Activated T-cell treated with anti-CD3 and anti-CD28 coated beads, Interleukin-2, amount 50 U/mL, for 48 hours (primary cell): ENCODE measurements at places on chromosomes 1 and 21.

- DNase-seq, result no peak
These were observed 241.3 kb downstream of the KCNT2 start for GRCh38 chr1:196366817-196367495.

DNA sequence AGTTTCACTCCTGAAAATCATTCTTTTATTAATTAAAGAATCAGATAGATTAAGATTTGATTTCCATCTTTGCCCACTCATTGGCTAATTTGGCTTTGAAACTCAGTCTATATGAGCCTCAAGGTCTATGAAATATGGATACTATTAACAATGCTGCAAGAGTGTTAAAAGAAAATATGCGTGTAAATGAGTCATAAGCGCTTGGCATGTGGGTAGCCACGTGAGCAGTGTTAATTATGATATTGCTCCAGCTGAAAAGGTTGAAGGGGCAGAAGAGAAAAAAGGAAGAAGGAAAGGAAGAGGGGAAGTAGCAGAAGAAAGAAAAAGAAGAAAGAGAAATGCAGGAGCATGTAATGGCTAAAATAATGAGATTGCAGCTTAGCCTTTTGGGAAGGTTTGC, 151.4 kb downstream of the CHRM3 start:
- no peak for DNase-seq

- no peak for DNase-seq
These were observed 51.1 kb downstream of the RBM11 start for GRCh38 chr21:14267076-14267475.

DNA sequence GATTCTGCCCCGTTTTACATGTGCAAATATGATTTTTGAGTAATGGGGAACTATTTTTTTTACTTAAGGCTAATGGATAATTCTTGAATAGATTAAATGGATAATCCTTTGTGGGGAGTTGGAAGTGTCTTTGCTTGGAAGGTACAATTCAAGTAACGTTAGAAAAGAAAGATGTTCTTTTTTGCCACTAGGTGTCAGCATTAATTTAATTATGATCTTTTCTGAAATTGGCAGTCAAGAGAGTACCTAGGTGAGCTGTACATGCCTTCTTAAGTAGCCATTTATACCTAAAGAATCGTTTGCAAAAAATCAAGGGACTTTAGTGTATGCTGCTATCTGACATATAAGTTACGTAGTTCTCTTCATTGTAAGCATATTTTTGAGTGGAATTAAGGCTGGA, 2.2 kb downstream of the FBXO28 start:
- DNase-seq, result no peak

DNA sequence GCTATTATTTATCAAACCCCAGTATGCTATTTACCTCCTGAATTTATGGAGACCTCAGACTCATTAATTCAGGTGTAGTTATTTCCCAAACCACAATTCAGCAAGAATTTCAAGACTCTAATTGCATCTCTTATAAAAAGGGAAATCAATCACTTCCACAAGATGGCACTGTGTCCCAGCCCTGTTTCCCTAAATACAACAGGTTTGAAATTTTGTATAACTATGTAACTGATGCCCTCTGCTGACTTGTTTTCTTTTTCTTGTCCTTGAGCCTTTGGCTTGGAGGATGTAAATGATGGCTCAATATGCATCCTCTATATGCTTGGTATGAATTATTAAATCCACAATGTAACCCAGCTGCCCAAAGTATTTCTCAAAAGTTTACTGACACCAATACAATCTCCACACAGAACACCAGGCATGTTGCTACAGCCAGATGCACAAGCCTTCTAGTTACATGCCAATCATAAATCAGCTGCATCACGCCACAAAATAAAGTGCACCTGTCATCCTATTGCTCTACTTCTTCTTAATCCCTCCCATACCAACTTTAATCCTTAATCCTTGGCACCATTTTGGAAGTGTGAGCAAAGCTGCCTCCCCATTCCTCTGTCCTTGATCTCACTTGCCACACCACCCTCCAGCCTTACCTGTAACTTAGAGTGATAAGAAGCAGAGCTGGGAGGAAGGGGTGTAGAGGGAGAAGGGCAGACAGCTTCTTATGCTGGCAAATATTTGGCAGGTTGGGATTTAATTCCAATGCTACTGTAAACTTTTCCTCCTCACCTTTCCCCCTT, 9.0 kb downstream of the C1orf105 start:
- no peak for DNase-seq

- no peak for DNase-seq
These were observed 1093.1 kb downstream of the MRPL39 start for GRCh38 chr21:24514081-24514733.

DNA sequence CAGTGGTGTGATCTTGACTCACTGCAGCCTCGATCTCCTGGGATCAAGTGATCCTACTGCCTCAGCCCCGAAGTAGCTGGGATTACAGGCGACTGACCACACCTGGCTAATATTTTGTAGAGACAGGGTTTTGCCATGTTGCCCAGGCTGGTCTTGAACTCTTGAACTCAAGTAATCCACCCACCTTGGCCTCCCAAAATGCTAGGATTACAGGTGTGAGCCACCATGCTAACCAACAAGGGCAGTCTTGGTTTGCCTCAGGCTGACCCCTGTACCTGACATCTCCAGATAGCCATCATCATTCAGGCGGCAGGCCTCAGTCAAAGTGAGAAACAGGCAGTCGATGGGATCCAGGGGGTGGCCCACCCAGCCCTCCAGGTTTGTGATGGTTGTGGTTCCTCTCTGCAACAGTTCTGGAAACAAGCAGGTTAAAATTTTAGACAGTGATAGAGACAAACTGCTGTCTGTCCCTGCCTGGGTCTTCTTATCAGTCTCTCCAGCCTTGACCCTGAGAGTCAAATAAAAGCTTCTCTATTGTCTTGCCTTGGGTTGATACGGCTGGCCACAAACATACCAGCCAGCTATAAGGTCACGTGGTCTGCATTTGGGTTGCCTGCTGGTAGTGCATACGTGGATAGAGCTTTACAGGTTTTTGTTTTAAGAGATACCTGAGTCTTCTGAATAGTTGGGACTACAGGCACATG, 26.8 kb downstream of the UROD start:
- DNase-seq, result no peak

- no peak for DNase-seq
These were observed 200.0 kb downstream of the GABPA start for GRCh38 chr21:25934771-25935224.

DNA sequence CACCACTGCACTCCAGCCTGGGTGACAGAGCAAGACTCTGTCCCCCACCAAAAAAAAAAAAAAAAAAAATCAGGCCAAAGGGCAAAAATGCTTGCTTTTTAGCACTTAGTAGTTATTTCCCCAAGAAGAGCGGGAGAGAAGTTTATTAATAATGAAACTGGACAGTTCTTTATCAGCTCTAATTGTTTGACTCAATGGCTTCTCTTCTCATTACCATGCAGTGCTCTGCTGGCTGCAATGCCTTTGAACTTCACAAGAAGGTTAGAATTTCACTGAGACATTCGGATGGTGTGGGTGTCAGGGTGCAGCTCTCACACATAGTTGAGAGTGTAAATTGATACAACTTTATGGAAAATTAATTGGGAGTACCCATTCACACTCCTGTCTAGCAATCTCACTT, 63.7 kb downstream of the EDARADD start:
- no peak for DNase-seq

- DNase-seq, result no peak
These were observed 30.1 kb downstream of the CLIC4 start for GRCh38 chr1:24775348-24775747.

DNA sequence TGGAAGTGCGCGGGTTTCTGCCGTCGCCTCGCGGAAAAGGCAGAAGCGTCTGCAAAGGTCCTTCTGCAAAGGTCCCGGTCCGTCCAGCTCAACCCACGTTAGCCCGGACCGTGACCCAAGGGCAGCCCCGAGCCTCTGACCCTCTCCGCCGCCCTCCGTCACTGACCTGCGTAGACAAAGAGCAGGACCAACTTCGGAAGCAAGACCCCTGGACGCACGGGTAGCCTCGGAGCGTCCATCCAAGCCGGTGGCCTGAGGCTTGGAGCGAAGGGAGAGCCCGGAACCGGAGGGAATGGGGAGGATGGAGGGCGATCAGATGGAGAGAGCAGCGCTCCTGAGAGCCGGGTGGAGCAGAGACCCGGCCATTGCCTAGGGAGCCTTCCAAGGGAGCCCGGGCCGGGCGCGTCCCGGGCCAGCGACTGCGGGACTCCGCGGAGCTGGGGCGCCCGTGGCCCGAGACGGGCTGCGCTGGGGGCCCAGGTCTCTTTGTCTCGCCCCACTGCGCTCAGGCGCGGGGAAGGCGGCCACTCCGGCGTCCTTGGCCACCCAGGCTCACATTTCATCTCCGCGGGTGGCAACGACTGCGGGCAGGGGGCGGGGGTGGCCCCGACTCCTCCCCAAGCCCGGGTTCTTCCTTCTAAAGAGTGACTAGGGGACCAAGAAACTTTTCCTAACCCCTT, at the start of gene CYYR1:
CYYR1 (minus strand) TSS at position 585 of the 680 bp plus-strand sequence; CDS start at position 239, 346 bp downstream.
- DNase-seq, result no peak

- no peak for DNase-seq
These were observed 2.3 kb downstream of the SLC37A1 start for GRCh38 chr21:42515708-42516502.

DNA sequence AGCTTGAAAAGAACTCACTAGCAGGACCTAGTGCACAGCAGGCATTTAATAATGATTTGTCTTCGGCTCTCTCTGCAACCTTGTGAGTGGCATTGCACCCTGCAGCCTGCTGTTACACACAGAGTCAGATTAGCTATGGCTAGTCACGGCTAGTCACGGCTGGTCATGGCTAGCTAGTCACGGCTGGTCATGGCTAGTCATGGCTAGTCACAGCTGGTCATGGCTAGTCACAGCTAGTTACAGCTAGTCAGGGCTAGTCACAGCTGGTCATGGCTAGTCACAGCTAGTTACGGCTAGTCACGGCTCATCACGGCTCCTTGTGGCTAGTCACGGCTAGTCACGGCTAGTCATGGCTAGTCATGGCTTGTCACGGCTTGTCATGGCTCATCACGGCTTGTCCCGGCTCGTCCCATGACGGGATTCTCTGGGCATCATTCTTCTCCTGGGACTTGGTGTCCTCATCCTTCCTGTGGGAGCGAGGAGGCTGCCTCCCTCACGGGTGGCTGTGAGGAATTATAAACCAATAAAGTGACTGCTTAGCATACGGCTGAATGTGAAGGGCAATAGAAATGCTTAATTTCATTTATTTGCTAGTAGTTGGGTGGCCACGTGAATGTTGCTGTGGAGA, 12.5 kb upstream of the KIF26B start:
- no peak for DNase-seq

DNA sequence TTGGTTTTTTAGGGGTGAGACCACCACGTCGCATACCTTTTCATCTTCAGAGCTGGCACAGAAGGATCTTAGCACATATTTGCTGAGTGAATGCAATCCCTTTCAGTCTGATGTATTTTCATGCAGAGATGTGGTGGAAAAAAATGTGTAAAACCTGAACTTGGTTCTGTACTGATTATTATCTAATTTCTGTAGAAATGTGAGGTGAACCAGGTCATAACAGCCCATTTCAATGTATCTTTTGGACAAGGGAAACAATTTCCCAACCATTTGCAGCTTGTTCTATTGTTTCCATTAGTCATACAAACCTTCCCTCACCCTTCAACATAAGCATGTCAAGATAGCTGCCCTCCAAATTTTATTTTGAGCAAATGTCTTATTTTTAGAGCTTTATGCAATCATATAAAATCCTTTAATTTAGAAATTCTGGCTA, 46.8 kb upstream of the RUNX1 start:
- DNase-seq, result peak; percentile 32

GRCh38 chr1:223772771-223773160, 60.4 kb downstream of the CAPN2 start:
- DNase-seq, result no peak

- no peak for DNase-seq
These were observed 63.2 kb downstream of the MPZL1 start for GRCh38 chr1:167784876-167785550.

GRCh38 chr1:161192476-161193465, 6.1 kb downstream of the ADAMTS4 start:
- peak; percentile 76 for DNase-seq

GRCh38 chr1:213723187-213723586, 264.6 kb upstream of the PROX1 start:
- no peak for DNase-seq

GRCh38 chr1:19837866-19838265, 22.8 kb upstream of the RNF186 start:
- no peak for DNase-seq

- DNase-seq, result no peak
These were observed 209.8 kb downstream of the PTPRC start for GRCh38 chr1:198848649-198849048.

GRCh38 chr1:54791880-54792522, 9.1 kb downstream of the TTC22 start:
- DNase-seq, result peak; percentile 83

DNA sequence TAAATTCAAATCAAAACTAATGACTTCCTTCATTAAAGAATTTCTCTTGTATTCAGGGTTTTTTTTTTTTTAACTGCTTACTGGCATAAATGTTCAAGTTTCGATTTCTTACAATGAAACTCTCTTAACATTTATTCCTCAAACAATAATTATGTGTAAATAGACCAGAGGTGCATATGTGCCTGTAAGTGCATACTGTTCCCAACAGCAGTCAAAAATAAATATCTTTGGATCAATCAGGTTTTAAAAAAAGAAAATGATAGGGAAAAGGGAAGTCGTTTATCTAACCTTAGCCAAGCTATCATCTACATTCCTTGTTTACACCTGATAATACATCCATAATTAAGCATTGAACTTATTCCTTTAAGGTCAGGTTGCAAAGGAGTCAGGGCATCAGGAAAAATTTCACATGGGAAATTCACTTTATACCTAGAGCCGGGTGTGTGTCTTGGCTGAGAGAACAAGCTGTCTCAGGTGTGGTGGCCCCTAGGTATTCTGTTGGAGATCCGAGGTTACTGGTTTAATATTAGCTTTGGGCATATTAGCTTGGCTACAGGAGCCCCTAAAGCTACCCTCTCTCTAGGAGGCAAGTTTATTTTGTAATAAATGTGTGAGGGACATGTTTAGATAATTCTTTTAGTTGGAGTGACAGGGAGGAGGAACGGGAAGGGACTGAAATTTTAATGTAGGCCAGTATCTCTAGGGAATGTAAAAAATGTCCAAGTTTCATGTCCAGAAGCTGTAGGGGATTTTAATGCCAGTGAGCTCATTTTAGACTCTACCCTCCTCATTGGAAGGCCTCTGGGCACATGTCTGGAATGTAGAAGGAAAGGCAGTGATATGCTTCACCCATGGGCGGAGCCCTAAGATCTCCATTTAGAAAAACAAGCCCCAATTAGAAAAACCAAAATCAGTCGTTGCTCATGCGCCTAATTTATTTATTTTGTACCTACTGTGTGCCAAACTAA, 327.9 kb upstream of the PROX1 start:
- DNase-seq, result no peak
